Sciatic nerve (tissue), 2 donors: ENCODE measurements at places on chromosomes 11 and 22. TPM values are rescaled to one million over a fixed set of nuclear protein-coding genes. Genes with fewer than 3 reads are reported as not detected.

The OR8D4 gene
- not detected for total RNA-seq

The ANKRD49 gene
- 14.1 TPM for total RNA-seq

The OR52A1 gene
- total RNA-seq = not detected

The CSRP3 gene
- not detected for total RNA-seq

The SERHL2 gene
- 7.8 TPM for total RNA-seq

The ARHGAP20 gene
- 7.7 TPM for total RNA-seq

The P2RY6 gene
- total RNA-seq = 3.6 TPM

The C22orf31 gene
- total RNA-seq = not detected

The ROBO3 gene
- 36.6 TPM for total RNA-seq

The PKP3 gene
- 0.49 TPM for total RNA-seq

The OPCML gene
- total RNA-seq = 4.5 TPM

The TBC1D22A gene
- 36.3 TPM for total RNA-seq

The DERL3 gene
- total RNA-seq = 2.7 TPM

DNA sequence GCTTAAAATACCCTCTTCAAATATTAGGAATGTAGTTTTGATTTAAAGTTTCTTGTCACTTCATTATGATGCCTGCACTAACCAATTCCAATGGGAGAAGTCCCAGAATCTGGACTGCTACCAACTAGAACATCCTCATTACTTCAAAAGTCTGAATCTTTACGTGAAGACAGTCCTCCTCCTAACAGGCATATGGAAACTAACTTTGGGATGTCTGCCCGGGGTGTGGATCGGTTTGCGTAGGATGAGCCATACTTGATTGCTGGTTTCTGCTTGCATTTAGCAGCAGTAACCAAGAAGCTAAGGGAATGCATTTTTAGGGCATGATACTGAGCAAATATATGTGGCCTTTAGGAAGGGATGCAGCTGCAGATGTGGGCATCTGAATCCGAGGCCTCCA, 177.1 kb downstream of the LRRC4C start:
- no peak for DNase-seq

DNA sequence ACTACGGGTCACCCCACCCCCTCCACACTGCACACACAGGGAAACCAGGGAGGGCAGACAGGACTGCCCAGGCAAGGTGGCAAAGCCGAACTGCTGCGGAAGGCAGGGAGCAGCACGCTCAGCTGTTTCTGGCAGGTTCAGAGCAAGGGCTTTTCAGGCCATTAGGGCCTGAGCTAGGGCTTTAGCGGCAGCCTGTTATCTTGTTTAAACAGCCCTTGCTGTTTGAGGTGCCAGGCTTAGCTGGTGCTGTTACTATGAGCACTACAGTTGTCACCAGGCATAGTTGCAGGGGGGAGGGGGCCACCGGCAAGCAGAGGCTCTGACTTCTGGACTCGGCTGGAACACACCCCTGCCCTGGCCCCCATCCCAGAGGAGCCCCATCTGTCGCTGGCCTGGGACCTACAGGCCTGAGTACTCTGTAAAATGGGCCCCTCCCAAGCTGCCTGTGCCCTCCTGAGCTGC, 34.9 kb downstream of the RSPH14 start:
- DNase-seq = no peak

DNA sequence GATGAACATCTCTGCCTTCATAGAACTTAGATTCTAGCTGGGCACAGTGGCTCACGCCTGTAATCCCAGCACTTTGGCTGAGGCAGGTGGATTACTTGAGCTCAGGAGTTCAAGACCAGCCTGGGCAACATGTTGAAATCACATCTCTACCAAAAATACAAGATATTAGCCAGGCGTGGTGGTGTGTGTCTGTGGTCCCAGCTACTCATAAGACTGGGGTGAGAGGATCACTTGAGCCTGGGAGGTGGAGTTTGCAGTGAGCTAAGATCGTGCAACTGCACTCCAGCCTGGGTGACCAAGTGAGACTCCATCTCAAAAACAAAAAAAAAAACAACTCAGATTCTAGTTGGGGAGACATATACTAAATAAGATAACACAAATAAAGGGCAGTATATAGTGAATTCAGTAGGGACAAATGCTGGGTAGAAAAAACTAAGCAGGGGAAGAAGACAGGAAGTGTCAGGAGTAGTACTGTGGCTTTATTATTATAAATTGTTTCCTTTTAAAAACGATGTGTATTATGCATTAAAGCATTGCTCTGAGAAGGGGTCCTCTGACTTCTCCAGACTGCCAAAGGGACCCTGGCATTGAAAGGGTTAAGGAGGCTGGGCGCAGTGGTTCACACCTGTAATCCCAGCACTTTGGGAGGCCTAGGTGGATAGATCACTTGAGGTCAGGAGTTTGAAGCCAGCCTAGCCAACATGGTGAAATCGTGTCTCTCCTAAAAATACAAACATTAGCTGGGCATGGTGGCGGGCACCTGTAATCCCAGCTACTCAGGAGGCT, 46.7 kb downstream of the PACS1 start:
- DNase-seq = no peak

DNA sequence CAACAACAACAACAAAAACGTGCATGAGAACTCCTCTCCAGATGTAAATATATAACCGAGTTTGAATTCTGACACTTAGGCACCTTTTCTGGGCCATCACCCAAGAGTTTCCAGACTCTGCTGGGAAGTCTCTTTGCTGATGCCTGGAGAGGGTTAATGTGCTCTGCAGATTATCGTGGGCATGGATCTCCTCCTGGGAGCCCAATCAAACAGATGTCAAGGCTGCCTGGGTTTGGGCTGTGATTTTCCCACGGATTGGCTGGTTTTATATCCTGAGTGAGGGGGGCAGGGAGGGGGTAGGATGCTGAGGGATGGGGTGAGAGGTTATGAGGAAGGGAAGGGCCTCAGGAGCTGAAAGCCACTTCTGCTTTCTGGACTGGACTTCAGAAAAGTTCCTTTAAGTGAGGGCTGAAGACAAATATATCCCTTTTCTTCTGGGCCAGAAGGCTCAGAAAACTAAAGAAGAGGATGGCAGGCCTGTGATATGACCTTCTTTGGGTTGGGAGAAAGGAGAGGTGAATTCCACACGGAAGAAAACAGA, 4.2 kb downstream of the ELF5 start:
- DNase-seq = no peak

DNA sequence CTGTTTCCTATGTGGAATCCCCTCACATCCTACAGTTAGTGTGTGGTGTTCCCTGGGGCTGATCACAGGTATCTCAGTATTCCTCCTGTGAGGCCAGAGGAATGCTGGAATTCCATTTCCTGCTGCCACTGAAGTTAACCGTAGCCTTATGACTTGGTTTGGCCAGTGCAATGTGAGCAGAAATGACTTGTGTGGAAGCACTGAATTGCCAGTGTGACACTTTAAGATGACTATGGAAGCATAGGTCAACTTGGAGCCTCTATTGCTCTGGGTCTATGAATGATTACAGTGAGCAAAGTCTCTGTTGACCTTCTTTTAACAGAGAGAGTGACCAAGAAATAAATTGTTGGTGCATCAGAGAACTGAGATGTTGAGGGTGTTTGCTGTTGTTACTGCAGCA, 16.5 kb downstream of the TBRG1 start:
- no peak for DNase-seq

- no peak for DNase-seq
Measured at GRCh38 chr11:30254307-30255298, 23.8 kb downstream of the FSHB start.

GRCh38 chr11:79309407-79309806, 131.4 kb downstream of the TENM4 start:
- no peak for DNase-seq

GRCh38 chr11:40215556-40215955, 1243.9 kb downstream of the LRRC4C start:
- no peak for DNase-seq

DNA sequence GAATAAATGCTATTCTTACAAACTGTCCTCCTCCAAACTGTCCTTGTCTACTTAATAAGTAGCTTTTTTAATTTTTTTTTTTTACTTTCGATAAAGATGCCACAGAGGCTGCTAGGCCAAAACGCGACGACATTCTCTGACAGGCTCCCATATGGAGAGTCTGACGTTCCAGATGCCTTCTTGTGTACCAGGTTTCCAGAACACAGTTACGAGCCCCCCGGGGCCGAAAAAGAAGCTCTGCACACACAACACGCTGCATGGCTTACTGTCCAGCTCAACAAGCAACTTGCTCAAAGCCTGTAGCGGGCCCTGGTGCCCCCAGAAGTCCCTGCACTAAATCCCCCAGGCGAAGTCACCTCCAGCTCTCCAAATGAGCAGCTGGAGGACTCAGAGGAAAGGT, 39.3 kb downstream of the LARGE1 start:
- DNase-seq = no peak

DNA sequence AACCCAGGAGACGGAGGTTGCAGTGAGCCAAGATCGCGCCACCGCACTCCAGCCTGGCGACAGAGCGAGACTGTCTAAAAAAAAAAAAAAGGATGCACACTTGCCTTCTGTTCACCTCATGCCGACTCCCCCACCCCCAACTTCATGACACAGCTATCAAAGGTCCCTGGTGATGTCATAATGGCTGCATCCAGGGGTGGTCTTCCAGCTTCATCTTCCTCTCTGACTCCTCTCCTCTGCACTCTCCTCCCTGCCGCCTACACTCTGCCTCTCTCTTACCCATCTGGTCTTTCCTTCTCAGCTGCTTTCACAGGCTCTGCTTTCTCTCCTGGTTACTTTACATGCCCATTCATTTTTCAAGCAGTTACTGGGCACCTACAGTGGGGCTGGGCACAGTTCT, 16.4 kb upstream of the KDM2A start:
- no peak for DNase-seq

DNA sequence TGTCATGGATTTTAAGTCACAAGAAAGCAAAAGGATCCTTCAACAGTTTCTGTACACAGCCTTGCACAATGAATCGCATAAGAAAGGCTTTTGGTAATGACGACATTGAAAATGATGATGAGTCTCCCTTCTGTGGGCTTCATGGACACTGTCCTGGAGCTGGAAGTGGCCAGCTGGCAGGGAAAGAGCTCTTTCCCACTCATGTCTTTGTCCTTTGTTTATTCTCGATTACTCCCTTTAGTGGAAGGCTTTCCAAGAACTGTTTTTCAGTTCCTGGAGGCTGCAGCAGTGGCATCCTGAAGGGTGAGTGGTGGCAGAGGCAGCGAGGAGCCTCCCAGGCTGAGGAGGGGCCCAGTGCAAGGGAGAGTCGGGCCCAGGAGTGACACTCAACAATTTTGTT, 505.2 kb downstream of the NTM start:
- DNase-seq = no peak

- DNase-seq = peak; percentile 50
Measured at GRCh38 chr22:20430101-20430719, 7.4 kb downstream of the SCARF2 start.

- no peak for DNase-seq
Measured at GRCh38 chr11:77654770-77655434, 17.3 kb upstream of the CLNS1A start.

DNA sequence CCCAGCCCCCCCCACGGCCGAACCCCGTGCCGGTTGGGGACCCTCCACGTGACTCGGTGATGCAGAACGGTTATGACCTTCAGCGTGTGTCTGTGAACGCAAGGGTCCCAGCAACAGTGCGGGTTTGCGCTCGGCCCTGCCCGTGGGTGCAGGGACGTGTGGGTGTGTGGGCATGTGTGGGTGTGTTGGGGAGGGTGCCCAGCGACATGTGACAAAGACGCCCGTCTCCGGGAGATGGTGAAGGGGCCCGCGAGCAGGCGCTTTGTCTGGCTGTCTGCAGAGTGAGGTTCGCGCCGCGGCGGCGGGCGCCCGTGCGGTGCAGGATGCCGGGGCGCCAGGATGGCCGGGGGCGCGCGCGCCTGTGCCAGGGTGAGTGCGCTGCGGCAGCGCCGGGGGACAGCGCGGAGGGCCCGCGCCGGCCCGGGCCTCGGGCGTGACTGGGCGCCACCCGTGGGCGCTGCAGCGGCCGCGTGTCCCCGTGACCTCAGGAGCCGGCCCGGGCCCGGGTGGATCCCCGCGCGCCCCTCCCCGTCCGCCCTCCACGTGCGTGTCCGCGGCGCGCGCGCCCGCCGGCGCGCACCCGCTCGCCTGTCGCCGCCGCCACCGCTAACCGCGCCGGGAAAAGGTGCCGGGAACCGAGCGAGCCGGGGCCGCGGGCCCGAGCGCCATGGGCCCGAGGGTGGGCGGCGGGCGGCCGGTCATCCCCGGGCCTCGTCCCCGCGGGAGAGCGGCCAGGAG, at the start of gene LRFN4:
Gene LRFN4, plus strand, starts transcription at position 569 of the 738 bp plus-strand sequence. CDS start 681 bp downstream, outside the sequence.
- DNase-seq = peak; percentile 72

GRCh38 chr22:43208703-43209522, 22.0 kb upstream of the TTLL12 start:
- no peak for DNase-seq

- no peak for DNase-seq
Measured at GRCh38 chr11:111093061-111093460, 152.5 kb upstream of the POU2AF2 start.

GRCh38 chr11:19595840-19596751, 116.5 kb upstream of the NAV2 start:
- no peak for DNase-seq

GRCh38 chr11:1341928-1342524, 32.6 kb upstream of the TOLLIP start:
- no peak for DNase-seq

DNA sequence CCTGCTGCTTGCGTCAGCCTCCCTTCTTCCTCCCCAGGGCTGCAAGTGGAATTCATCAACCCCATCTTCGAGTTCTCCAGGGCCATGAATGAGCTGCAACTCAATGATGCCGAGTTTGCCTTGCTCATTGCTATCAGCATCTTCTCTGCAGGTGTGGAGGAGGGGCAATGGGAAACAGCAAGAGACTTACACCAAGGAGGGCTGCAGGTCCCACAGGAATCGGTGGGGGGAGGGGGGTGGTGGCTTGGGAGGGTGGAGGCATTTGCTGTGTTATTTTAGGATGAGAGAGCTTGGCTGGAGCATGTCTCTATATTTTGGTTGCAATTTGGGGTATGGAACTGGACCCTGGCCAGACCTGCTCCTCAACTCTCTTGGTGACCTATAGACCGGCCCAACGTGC, 2.1 kb upstream of the MADD start:
- no peak for DNase-seq

DNA sequence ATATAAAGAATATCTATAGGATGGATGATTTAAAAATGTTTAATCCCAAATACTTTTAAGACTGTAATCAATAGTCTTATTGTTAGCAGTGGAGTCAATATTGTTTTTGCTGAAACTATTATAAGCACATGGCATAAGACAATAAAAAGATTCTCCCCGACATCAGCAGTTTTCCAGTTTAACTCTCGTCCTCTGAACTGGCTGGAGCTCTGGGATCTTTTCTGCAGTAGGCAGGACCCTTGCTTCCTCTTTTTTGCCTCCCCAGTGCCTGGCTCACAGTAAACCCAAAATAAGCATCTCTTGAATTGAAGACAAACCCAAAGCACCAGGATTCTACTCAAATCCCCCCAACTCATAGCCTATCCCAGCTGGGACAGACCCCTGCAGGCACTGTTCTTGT, 32.9 kb downstream of the KCNJ1 start:
- no peak for DNase-seq

- no peak for DNase-seq
Measured at GRCh38 chr11:72308226-72309073, 64.5 kb upstream of the PHOX2A start.

- no peak for DNase-seq
Measured at GRCh38 chr11:40291741-40292140, 1167.7 kb downstream of the LRRC4C start.

GRCh38 chr11:130166457-130166784, 6.8 kb downstream of the ST14 start:
- DNase-seq = no peak

GRCh38 chr22:21815357-21815756, 52.1 kb downstream of the MAPK1 start:
- no peak for DNase-seq

GRCh38 chr22:39933741-39934140, 26.5 kb upstream of the TMA7B start:
- no peak for DNase-seq
